ENCODE measurements at places on chromosomes 6 and 20. TPM values are rescaled to one million over a fixed set of nuclear protein-coding genes. Genes with fewer than 3 reads are reported as not detected.

The PSMG4 gene
- total RNA-seq = 31.9 TPM

The KHDC1L gene
- not detected for total RNA-seq

The CAGE1 gene
- total RNA-seq = 0.20 TPM

The MUCL3 gene
- total RNA-seq = not detected

The TRIM10 gene
- under 0.01 TPM for total RNA-seq

The SAMD5 gene
- total RNA-seq = 0.87 TPM

The MAS1 gene
- total RNA-seq = not detected

The ADGRB3 gene
- total RNA-seq = not detected

The SNX9 gene
- 31.6 TPM for total RNA-seq

The TMEM217 gene
- 8.5 TPM for total RNA-seq

The PRSS35 gene
- not detected for total RNA-seq

The TFB1M gene
- total RNA-seq = 11.7 TPM

The BANF2 gene
- total RNA-seq = not detected

The ULBP2 gene
- total RNA-seq = 0.79 TPM

The KCNK16 gene
- not detected for total RNA-seq

The BACH2 gene
- total RNA-seq = 2.8 TPM

The GLO1 gene
- total RNA-seq = 91.3 TPM

The NDUFAF4 gene
- total RNA-seq = 3.7 TPM

The OR12D2 gene
- not detected for total RNA-seq

The BTN1A1 gene
- total RNA-seq = not detected

The LY86 gene
- not detected for total RNA-seq

The GHRH gene
- total RNA-seq = not detected

The RUNX2 gene
- not detected for total RNA-seq

The HSPA12B gene
- 8.7 TPM for total RNA-seq

The C4A gene
- total RNA-seq = 0.44 TPM

The IL17F gene
- not detected for total RNA-seq

The MUC22 gene
- total RNA-seq = not detected

The DEFB132 gene
- not detected for total RNA-seq

The CDH4 gene
- total RNA-seq = under 0.01 TPM
